ENCODE measurements at places on chromosomes 16 and 17.

- DNase-seq, result no peak
These were observed 16.4 kb downstream of the ATP6V0D1 start for GRCh38 chr16:67464565-67464964.

DNA sequence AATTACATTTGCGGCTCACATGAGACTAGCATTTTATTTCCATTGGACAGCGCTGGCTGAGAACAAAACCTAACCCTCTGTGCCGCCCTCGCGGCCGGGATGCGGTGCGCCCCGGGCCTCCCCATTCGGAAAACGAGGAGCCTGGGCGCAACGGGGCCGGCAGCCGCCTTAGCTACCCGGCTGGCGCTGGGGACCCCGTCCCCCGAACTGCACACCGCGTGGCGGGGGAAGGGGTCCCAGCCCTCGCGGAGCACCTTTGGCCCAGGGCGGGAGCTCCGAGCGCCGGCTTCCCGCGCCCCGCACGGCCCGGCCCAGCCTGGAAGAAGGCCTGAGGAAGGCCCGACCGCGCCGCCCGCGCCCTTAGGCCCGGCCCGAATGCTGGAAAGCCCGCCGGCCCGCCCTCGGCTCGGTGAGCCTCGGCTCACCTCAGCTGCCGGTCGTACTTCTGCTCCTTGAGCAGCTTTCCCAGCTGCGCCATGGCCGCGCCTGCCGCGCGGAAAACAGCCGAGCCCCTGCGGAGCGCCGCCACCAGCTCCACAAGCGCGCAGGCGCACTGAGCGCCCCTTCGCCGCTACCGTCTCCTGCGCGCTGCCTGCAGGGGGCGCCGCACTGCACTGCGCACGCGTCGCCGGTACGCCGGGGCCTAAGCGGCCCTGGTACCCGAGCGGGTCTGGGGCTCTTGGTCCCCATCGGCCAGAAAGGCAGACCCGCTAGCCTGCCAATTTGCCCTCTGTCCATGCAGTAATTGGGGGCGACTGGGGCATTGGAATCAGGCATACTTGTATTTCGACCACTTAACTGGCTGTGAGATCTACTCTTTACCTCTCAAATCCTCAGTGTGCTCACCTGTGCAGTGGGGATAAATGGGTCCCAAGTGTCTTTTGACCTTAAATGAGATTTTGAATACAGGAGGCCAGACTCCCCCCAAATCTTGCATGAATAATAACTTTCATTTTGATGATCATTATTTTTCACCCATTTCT, at the start of gene NAE1:
Gene NAE1 (minus strand): TSS at position 555 of the 983 bp plus-strand sequence. CDS start 77 bp downstream, at position 478.
- peak; percentile 82 for DNase-seq

DNA sequence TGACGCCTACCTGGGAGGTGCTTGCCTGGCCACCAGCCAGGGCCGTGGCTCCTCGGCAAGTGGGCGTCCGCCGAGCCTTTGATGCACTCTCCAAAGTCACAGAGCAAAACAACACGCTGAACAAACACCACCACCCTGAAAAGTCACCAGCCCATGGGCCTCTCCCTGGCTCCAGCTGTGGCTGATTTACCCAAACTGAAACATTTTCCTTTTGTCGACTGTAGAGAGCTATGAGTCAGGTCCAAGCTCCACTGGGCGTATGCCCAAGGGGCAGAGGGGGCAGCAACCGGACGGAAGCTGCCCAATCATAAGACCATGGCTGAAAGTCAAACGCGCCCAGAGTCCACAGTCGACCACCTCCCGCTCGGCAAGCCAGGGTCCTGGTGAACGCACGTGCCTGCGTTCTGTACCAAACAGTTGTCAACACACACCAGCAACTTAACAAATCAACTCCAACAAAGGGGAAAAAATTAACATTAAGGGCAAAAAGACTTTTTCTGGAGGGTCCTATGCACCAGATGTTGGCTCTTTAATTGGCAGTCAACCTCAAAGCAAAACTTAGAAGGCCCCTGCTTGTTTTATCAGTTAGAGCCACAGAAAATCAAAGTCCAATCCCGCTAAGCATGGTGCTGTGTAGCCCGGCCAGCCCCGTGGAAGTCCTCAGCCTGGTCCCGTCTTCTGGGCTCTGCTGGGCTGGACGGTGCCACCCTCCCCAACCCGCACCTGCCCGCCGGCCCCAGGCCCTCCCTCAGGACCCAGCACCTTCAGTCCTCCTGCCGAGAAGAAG, 47.3 kb downstream of the TBC1D16 start:
- DNase-seq, result no peak

- DNase-seq, result no peak
These were observed 295.8 kb downstream of the ZFHX3 start for GRCh38 chr16:72752004-72752695.

DNA sequence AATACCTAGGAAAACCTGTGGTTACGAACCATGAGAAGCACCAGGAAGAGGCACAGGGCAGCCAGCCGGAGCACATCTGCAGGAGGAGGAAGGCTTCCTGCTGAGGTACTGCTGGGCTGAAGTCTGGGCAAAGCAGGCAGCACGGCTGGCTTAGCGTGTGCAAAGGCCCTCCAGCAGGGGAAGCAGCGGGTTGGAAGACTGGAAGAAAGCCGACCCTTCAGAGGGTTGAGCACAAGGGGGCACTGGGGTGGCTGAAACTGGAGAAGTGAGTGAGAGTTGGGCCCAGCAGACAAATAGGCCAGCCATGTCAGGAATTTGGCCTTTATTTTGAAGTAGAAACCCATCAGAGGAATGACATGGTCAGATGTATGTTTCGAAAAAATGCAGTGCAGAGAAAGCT, 12.1 kb upstream of the HSD3B7 start:
- no peak for DNase-seq

Measured in bone marrow (tissue), 2 donors.